ENCODE measurements at places on chromosomes 7 and 10. TPM values are rescaled to one million over a fixed set of nuclear protein-coding genes. Genes with fewer than 3 reads are reported as not detected.

MACC1 gene
- 0.03 TPM for polyA plus RNA-seq

MYH16 gene
- polyA plus RNA-seq: not detected

ARL5B gene
- polyA plus RNA-seq: 5.2 TPM

AMZ1 gene
- polyA plus RNA-seq: 5.9 TPM

MNX1 gene
- polyA plus RNA-seq: not detected

LDB3 gene
- 0.08 TPM for polyA plus RNA-seq

HBP1 gene
- polyA plus RNA-seq: 77.3 TPM

BMPER gene
- 40.5 TPM for polyA plus RNA-seq

RBP3 gene
- not detected for polyA plus RNA-seq

DKK1 gene
- 747 TPM for polyA plus RNA-seq

SLC13A4 gene
- polyA plus RNA-seq: 1.9 TPM

PNLIP gene
- not detected for polyA plus RNA-seq

TAS2R41 gene
- polyA plus RNA-seq: not detected

PPP1R3C gene
- 99.9 TPM for polyA plus RNA-seq

ABCB1 gene
- polyA plus RNA-seq: 0.13 TPM

LIPA gene
- 137 TPM for polyA plus RNA-seq

SFTPA1 gene
- not detected for polyA plus RNA-seq

KIAA1217 gene
- 8.1 TPM for polyA plus RNA-seq
